ENCODE measurements at places on chromosomes 1 and 21.

- no peak for DNase-seq
Measured at GRCh38 chr1:42776502-42776901, 8.3 kb upstream of the TMEM269 start.

GRCh38 chr1:171252482-171252881 is 4.2 kb downstream of the FMO1 start:
- no peak for DNase-seq

DNA sequence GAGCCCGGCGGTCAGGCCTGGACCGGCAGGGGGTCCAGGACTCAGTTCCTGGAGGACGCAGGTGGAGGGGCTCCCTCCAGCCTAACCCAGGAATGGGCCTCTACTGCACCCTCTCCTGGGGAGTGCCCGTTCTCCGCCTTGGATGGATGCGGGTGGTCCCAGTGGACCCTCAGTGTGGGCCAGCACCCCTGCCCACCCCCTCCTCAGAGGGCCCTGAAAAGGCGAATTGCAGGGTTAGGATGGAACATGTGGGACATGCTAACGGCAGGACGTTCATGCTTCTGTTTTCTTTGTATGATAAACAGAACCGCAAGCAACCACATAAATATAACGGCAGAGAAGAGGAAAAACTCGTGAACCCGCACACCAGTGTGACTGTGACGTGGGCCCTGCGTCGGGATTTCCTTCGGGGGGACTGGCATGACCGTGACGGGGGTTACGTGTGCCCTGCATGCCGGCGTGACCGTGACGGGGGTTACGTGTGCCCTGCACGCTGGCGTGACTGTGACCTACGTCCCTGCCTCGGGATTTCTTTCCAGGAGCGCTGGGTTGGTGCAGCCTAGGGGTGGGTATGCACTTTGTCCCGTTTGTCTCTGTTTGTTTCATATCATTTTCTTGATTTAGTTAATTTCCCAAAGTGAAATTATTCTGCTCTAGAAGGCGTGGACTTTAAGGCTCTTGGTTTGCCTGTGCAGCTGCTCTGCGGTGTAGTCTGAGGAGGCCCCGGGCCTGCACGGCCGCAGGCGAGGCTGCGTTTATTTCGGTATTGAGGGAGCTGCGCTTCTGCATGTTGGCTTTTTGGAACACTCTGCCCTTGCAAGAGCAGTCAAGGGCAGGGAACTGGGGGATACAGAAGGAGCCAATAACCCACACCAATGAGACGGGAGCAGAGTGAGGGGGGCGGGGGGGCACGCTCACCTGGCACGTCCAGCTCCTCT is 3.1 kb downstream of the FTCD start:
- DNase-seq: no peak

DNA sequence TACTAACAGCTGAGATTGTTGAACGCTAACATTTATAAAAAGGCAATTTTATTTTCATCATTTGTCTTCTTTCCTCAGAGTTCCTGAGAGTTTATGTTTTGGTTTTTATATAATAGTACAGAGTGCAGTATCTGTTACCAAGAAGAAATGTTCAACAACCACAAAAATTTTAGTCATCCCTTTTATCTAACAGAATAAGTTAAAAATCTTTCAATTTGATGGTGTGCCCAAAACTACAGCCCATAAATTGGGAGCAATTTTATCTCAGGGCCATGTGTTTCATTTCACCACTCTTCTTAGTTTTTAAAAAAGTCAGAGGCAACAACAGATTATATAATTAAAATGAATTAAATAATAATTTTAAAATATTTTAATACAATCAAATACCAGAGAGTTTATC is 37.1 kb downstream of the NEXN start:
- DNase-seq: no peak

DNA sequence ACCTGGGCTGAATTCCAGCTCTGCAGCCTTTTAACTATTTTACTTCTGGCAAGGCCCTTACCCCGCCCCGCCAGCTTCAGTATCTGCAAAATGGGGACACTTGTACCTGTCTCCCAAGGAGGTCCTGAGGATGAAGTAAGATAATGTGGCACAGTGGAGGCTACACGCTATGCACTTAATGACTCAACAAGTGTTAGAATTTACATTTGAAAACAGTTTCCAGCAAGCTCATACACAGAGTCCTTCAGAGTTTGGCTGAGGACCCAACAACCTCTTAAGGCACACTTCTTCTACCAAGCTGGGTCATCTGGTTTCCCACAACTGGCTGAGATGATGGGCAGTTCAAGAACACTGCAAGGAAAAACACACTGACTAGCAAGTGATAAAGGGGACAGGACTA is 30.2 kb upstream of the SLC22A15 start:
- DNase-seq: no peak

DNA sequence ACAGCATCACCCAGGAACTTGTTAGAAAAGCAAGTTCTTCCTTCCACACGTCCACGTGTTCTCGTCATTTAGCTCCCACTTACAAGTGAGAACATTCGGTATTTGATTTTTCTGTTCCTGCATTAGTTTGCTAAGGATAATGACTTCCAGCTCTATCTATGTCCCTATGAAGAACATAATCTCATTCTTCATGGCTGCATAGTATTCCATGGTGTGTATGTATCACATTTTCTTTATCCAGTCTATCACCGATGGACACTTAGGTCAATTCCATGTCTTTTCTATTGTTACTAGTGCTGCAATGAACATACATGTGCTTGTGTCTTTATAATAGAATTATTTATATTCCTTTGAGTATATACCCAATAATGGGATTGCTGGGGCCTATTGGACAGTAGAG is 368.7 kb upstream of the RUNX1 start:
- DNase-seq: no peak

- peak; percentile 40 for DNase-seq
Measured at GRCh38 chr1:193058529-193059281, 455 bp downstream of the UCHL5 start.

GRCh38 chr1:67149179-67149770 is 14.5 kb upstream of the C1orf141 start:
- DNase-seq: peak; percentile 38

- no peak for DNase-seq
Measured at GRCh38 chr1:175481126-175482070, 262.0 kb downstream of the TNR start.

- DNase-seq: no peak
Measured at GRCh38 chr1:202888221-202888530, 773 bp downstream of the RABIF start.

GRCh38 chr1:203450479-203451149 is 25.0 kb upstream of the PRELP start:
- DNase-seq: no peak

- DNase-seq: no peak
Measured at GRCh38 chr21:31725202-31725839, 6.6 kb downstream of the SCAF4 start.

GRCh38 chr1:186104459-186104858 is 270.6 kb downstream of the TPR start:
- DNase-seq: no peak

DNA sequence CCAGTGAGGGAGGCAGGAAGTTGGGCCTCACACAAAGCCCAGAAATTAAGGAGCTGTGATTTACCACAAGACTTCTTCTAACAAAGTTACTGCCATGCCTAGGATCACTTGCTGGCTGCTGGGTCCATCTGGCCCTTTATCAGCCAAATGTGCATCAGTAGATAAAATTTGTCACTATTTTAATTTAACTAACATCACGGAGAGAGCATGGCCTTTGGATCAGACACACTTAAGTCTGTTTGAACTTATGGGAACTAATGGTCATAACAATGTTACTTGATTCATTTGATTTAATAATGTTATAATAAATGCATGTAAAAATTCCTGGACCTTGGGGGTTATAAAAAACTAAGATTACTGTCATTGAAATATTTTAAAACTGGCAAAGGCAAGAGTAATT is 67.2 kb upstream of the CCDC190 start:
- DNase-seq: no peak

DNA sequence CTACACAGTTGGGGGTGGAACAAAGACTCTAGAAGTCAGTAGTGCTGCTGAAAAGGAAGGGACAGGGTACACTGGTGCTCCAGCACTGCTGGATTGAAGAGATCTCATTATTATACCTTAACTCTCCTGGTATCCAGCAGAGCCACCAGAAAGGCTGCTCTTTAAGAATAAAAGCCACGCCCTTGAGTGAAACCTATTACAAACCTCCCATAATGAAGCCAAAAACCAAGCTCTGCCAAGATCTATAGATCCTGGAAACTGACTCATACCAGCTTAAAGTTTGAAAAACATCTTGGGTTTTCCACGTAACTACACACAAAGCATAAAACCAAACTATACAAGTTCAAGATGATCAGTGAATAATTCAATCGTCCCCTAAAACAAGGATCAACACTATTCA is 38.0 kb downstream of the ADSS2 start:
- DNase-seq: no peak

DNA sequence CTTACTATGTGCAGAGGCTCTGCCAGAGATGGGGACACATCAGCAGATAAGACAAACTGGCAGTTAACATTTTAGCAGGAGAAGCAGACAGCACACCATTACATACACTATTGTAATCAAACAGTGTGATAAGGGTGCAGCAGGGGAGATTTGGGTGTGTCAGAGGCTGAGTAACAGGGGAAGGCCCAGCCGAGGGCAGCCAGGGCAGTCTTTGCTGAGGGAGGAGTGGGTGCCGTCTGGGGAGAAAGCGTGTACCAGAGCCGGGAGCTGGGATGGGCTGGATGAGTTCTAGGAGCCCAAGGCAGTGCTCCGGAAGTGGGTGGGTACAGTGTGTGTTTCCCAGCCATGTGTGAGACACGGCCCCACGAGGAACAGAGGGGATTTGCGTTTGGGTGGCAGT is 31.2 kb downstream of the KCNA10 start:
- DNase-seq: no peak

DNA sequence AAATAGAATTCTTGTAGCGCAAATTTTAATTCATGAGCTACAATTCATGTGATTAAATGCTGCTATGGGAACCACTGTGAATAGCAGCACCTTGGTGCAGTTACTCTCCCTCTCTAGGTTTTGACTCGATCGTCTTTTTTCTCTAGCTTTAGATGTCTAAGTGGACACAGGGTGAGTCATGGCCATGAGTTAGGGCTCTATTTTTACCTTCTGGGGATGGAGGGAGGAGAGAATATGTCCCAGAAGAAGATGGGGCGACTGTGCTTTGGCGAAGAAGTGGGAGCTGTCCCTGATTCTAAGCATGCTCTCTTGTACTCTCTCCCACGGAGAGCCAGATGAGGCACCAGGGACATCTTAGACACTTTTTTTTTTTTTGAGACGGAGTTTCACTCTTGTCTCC is 1.6 kb upstream of the OR2B11 start:
- DNase-seq: no peak

GRCh38 chr1:119948342-119949214 is 52.3 kb upstream of the ADAM30 start:
- DNase-seq: peak; percentile 42

GRCh38 chr1:66705110-66705509 is 47.1 kb upstream of the DYNLT5 start:
- no peak for DNase-seq

GRCh38 chr1:244444854-244445253 is 6.9 kb downstream of the ADSS2 start:
- no peak for DNase-seq

GRCh38 chr21:42121794-42122193 is 50.7 kb downstream of the UMODL1 start:
- no peak for DNase-seq

- DNase-seq: no peak
Measured at GRCh38 chr1:61277121-61277690, 194.8 kb downstream of the NFIA start.

DNA sequence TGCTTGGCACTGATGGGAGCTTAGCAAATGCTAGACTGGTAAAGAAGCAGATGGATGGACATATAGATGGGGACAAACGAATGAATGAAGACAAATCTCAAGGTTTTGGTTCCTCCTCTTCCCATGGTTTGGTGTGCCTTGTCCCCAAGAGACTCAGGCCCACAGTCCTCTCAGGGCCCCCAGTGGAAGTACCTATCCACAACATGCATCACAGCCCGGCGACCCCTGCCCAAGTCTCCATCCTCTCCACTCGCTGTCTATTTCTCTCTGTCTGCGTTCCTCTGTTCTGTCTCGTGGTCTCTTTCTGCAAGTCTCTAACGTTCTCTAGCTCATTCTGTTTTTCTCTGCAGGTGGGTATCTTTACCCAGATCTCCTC is 85.8 kb downstream of the GLIS1 start:
- no peak for DNase-seq

GRCh38 chr1:8152731-8153702 is 126.9 kb upstream of the ERRFI1 start:
- no peak for DNase-seq

DNA sequence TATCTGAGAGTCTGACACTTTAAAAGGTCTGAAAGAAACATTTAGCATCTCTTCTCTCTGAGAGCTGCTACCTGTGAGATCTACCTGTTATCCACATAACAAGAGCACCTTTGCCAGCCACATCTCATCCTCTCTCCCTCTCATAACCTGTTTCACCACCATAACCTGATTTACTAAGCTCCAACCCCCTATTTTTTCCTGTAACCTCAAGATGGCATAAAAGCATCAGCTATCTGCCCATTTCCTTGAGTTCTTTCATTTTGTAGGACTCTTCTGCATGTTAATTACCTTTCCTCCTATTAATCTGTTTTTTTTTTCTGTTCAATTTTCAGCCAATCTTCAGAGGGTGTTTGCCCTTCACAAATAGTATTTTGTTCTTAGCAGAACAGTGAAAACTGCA is 136.5 kb upstream of the KCNK1 start:
- DNase-seq: no peak

DNA sequence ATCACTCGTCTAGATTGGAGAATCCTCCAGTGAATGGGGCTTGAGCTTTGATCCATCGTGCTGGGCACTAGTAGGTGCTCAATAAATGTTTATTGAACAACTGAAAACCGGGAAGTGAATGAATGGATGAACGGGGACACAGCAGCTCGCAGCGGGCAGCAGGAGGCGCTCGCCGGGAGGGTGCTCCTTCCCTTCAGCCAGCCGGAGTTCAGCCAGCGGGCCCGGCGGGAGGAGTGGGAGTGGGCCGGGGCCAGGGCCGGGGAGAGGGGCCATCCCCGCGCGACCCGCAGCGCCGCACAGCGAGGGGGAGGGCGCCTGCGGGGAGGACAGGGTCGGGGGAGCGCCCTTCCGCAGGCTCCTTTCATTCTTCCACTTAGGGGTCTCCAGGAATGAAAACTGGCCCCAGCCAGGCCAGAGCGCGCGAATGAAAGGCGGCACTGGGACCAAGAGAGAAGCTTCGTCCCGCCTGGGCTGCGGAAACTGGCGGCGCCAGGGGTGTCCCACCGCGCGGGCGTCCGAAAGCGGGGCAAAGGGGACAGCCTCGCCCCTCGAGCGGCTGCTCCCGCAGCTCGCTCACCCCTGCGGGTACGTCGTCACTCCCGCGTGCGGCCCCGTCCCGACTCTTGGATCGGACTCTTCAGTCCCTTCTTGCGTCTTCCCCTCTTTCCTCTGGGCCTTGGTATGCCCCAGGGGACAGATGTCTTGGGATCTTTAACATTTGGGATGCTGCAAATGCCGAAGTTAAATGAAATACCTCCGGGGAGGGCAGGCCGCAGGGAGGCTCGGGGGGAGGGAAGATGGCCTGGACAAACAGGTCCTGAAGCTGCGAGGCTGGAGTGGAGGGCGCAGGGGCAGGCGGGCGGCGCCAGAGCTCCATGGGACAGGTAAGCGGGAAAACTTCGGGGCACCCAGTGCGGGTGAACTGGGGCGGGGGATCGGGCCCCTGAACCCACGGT is 3.6 kb upstream of the INAVA start:
- no peak for DNase-seq

All from stimulated activated CD4-positive, alpha-beta T cell treated with anti-CD3 and anti-CD28 coated beads, TNF-alpha, amount 100 ng/mL, for 4 hours (primary cell).